ENCODE measurements at places on chromosomes 12 and 14.

- DNase-seq: no peak
Observed at GRCh38 chr14:83664389-83664788, 1865.6 kb upstream of the FLRT2 start.

DNA sequence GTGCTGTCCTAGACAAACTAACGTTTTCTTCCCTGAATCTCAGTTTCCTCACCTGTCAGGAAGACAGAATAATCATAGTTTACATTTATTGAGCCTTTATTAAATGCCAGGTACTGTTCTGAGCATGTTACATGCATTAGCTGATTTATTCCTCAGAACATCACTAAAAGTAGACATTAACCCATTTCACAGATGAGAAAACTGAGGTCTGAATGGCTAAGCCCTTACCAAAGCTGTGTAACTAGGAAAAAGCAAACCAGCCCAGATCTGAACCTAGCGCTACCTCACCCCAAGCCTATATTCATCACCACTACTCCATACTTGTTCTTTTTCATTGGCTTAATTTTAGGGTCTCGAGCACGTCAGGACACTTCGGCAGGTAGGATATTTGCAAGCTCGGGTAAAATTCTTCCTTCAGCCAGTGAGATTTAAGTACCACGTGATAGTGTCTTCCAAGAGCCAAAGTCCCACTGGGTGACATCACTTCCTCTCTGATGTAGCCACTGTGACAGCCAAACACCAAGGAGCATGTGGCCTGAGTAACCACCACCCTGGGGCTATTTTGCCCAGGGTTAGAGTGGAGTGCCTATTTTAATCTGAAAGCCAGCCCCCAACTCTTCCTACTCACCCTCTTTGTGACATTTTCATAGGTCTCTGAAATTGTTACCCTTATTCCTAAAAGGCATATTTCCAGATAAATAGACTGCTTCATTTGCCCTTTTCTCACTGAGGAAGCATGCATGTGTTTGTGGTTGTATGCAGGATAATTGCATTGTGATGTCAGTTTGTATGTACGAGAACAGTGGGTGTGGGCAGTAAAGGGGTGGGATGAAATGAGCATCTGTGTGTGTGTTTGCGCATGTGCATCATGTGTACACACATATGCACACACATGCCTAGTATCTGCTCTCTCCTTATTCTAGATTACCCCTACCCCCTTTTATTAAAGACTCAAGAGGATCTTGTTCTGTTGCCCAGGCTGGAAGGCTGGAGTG, 62.2 kb upstream of the WSCD2 start:
- DNase-seq: no peak

DNA sequence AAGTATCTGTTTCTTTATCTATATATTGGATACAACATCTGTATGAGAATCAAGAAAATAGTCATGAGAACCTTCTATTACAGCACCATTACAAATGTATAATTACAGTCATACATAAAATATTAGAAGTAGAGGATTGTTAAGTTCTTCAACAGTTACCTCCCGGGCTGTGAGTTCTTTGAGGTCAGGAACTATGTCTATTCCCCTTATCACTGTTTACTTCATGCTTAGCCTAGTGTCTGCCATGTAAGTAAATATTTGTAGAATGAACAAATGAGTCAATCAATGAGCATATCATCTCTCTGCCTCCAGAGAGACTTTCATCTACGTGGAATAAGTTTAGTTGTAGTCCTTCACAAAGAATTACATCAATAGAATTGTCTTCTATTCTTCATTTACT, 47.2 kb downstream of the PUS7L start:
- no peak for DNase-seq

DNA sequence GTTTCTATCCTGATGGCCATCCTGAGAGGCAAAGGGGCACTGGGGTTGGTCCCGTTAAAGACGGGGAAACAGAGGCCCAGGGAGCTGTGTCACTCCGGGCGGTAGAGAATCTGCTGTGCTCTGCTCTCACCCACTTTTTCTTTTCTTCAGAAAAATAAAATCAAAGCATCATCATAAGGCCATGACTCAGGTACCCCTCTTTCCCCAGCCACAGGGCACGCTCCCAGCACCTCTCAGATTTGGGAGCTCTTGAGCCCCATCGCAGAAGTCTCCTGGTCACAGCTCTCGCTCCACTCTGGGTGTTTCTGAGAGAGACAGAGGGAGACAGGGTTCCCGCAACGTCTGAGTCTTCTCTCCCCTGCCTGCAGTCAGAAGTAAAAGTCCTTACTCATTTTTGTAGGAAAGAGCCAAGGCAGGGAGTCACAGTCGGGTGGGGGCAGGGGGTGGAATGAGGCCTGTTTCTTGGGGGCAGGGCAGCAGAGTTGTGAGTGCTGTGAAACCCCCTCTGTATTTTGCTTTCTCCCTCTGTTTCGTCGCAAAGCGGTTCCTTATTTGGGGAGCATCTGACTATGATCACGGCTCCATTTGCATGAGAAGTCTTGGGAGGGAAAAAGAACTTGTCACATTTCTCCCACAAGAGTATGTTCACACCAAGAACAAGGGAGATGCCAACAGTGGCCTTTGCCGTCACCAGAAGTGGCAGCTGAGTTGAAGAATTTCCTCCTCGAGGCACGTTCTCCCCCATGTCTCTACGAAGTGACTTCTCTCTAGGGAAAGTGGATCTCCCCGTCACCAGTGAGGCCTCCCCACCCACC, 139.0 kb downstream of the BCL11B start:
- no peak for DNase-seq

GRCh38 chr14:23450379-23450778, 14.9 kb upstream of the MYH7 start:
- no peak for DNase-seq

DNA sequence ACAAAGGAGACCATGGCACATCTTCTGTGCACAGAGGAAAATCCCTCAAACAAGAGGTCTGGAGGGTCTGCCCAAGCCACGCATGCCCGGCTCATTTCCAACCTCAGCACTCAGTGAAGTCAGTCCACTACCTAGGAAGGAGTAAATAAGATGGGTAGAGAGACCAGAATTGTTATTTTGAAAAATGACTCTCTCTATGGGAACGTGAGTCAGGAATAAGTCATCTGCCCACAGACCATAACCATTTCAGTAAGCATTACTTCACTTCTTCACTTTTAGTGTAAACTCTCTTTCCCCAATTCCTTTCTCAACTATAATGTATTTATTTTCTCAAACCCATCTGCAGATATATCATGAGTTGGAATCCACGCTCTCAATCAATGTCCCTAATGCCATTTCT, 1039.9 kb upstream of the USP15 start:
- DNase-seq: no peak
